ENCODE measurements at places on chromosomes 16 and 17. TPM values are rescaled to one million over a fixed set of nuclear protein-coding genes. Genes with fewer than 3 reads are reported as not detected.

- no peak for DNase-seq
Observed at GRCh38 chr17:33686171-33686570, 393.1 kb upstream of the ASIC2 start.

GRCh38 chr17:80861418-80861815 is 130.2 kb upstream of the CHMP6 start:
- DNase-seq: no peak

GRCh38 chr17:41360296-41360995 is 9.2 kb downstream of the KRT33B start:
- DNase-seq: no peak

DNA sequence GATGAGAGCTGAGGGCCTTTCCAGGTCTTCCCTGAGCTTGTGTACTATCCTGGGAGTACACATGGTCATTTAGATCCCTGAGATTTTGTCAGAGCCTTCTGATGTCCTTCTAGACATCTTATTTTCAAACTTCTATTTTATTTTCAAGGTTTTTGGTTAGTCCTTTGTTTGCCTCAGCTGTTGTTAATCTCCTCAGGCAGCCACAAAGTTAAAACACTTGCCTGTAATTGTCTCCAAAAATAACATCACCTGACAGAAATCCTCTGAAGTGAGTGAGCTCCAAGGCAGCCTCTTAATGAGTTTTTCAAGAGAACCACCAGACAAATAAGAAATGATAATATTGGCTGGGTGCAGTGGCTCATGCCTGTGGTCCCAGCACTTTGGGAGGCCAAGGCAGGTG is 43.8 kb upstream of the CPHXL start:
- DNase-seq: no peak

GRCh38 chr17:82018152-82018988 is 4.3 kb downstream of the CENPX start:
- no peak for DNase-seq

DNA sequence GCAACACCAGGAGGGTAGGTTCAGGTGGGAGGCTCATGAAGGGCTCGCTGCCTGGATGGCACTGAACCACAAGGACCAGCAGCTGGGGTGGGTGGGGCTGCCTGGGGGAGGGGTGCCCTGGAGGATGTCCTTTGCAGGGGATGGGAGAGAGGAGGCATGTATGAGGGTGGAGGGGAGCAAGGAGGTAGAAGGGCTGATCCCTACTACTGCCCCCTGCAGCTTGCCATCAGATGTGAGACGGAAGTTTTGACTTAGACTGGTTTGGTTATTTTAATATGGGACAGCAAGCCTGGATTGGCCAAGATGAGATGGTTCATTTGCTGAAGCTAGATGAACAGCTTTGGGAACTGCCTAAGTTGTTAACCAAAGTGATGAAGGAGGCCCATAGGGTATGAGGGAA is 115.9 kb downstream of the SEC14L1 start:
- DNase-seq: no peak

DNA sequence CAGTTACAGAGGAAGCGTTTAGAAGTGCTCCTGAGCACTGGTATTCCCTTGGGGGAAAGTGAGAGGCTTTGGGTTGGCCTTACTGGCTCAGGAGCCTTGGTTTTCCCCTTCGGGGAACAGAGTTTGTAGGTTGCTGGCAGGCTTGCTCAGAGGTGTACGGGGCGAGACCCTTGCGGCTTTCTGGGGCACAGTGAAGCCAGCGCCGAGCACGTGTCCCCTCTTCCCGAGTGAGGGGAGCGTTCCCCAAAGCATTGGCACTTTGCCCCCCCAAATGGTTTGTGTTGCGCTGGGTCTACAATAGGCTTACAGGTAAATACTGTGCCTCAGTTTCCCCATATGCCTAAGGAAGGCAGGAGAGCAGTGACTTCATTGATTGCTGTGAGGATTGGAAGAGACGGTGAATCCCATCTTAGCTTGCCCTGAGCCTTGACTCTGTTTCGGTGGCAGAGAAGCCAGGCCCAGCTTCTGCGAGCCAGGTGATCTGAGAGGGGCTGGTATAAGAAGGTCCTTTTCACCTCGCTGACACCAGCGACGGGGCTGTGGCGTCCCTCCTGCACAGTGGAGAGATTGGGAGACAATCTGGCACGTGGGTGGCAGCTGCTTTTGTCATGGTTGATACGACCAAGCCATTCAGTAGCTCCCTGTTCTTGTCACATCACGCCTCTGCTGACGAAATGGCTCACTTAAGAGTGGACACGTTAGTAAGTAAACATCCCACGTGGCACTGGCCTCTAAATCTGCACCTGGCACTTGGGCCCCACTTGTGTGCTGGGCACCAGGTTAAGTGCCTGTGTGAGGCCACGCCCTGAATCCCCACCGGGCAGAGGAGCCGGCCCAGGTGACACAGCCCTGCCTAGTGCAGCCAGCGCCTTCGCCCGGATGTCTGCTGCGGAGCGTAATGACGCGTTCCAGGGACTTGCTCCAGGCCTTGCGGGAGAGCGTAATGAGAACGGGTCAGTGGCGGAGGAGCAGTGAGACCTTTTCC is 55.0 kb downstream of the MEAK7 start:
- peak; percentile 5 for DNase-seq

GRCh38 chr17:27282054-27282551 is 11.8 kb upstream of the WSB1 start:
- DNase-seq: no peak

DNA sequence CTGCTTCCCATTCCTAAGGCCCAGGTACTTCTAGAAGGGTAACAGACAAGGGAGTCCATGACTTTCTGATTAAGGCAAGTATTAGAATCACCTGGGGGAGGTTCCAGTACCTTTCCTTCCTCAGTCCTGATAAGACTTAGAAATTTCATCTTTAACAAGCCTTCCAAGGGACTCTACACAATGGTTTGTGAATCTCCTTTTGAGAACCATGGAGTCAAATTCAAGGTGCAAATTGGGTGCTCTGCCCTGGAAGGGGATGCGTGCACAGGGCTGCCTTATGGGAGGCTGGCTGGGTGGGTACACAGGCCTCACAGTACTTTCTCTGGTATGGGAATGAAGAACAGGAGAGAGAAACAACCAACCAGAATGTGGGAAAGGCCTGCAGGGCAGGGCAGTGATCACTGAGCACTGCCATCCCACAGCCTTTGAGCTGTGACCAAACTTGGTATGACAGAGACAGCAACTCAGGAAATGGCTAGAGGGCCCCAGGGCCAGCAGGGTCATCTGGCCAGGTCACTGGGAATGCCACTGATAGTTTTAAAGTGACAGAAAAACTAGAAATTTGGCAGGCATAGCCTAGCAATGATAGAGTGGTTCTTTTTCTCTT is 3.6 kb upstream of the TMIGD1 start:
- DNase-seq: no peak

DNA sequence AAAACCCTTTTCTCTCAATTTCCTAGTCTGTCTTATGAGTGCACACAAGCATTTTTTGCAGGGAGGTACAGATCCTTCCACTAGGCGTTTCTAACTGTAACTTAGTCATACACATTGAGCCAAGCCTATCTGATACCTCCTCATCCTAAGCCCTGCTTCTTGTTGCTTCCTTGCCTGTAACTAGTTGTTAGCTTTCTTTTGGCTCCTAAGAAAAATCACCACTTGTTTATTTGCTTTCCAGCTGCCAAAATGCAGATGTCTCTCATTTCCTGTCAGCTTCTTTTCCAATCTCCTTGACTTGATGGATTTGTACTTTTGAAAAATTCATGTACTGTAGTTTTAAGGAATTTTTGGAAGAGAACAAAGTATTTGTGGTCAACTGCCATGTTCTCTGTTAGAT is 73.7 kb downstream of the TNRC6C start:
- DNase-seq: no peak

The ZSCAN32 gene
- 2.6 TPM for total RNA-seq

DNA sequence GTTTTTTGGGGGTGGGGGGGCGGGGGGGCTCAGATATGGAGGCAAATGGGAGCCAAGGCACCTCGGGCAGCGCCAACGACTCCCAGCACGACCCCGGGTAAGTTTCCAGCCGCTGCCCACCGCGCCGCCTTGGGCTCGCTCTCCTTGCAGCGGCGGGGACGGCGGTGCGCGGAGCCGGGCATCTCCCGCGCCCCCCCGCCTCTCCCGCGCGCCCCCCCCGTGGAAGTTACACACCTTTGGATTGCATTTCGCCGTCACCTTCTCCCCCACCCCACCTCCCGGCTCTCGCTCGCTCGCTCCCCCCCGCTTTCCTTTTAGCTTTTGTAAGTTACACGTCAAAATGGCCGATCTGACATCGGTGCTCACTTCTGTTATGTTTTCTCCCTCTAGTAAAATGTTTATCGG is 387 bp downstream of the MSI2 start:
- DNase-seq: no peak

DNA sequence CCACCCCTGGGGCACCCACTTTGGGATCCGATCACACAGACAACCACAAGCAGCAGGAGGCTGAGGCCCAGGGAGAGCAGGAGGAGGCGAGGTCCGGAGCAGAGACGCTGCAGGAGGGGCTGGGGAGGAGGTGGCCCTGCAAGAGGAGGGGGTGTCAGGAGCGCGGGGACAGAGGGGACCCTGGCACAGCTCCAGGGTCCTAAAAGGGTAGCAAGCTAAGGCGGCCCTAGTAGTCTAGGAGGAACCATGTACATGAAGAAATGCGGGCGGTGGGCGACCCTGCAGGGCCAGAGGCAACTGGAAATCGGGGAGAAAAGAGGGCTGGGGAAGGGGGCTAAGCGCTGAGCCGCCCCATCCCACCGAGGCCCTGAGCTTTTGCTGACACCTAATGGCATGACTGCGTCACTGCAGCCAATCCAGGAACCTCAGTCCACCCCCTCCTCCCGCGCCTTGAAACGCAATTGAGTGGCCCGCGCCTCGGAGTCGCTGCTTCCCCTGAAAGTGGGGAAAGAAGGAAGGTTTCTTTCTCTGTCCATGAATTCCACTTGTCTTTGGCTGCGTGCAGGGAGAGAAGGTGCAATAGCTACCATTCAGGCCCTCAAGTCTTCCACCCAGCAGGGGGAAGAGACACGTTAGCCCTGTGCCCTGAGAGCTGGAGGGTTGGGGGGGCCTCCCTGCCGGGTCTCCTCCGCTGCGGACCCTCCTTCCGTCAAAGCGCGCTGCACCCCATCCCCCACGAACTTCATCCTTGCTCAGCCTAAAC is 1.8 kb downstream of the ASGR1 start:
- DNase-seq: peak; percentile 70

GRCh38 chr17:6160911-6161855 is 91.0 kb downstream of the WSCD1 start:
- DNase-seq: no peak

Data from stomach (tissue), 19 donors.